ENCODE measurements at places on chromosomes 3 and 15.

GRCh38 chr15:58582160-58582559, 150.4 kb downstream of the LIPC start:
- DNase-seq = no peak

GRCh38 chr3:38878646-38879045, 62.6 kb upstream of the SCN10A start:
- no peak for DNase-seq

DNA sequence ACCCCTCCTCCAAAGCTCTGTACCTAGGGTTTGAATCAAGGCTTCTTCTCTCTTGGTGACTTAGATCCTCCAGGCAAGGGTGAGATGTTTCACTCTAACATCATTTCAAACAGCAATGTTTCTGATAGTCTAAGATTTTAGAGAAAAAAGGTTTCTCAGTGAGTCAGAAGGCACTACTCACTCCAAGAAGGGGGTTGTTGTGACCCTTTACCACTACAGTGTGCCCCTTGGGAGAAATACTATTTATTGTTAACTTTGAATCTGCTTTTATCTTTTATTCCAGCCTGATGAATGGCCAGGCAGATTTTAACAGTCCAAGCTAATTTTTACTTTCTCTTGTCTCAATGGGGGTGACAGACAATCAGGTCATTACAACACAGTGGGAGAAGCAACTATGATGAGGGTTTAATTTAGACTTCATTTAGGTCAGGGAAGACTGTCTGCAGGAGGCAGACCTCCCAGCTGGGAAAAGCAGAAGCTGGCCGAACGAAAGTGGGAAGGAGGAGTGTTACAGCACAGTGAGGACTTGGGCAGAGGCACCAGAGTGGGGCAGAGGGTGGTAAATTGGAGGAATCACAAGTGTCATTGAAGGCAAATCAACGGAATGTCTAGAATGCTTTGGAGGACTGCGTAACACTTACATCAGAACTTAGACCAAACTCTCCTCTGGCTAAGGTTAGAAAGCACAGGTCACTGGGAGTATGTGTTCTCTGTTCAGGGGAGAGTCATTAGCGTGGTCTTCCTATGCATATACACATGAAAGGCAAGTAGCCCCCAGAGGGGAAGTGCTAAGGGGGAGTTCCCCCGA, 21.2 kb downstream of the ZNF860 start:
- DNase-seq = no peak

GRCh38 chr3:128439226-128439625, 27.5 kb downstream of the DNAJB8 start:
- DNase-seq = peak; percentile 7

DNA sequence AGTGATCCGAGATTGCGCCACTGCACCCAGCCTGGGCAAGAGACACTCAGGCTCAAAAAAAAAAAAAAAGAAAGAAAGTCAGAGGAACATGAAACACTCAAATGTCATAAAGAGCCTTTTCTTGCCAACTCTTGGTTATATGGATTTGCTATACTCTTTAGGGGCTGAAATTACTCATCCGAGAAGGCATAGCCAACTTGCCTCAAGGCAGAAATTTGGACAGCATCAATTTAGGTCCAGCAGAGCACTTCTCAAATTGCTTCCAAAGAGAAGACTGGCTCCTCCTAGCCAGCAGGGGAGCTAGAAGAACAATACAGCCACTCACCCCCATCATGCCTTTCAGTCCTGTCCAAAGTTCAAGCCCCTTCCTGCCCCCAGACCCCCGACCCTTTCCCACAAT, 43.8 kb downstream of the OSBPL10 start:
- DNase-seq = no peak

DNA sequence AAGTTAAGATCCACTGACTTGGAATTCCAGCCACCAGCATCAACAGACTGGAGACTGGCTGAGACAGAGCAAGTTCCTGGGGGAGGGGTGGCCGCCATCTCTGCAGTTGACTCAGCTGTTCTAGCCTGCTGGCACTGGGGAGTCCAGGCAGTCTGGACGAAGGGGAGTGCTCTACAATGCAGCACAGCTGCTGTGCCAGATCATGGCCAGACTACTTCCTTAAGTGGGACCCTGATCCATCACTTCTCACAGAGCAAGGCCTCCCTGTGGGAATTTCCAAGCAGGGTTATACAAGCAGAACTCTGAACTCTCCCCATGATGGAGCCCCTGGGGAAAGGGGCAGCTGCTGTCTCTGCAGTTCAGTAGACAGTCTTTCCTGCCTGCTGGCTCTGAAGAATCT, 35.2 kb downstream of the PYGO1 start:
- peak; percentile 83 for DNase-seq
